ENCODE measurements at places on chromosomes 2 and 18. TPM values are rescaled to one million over a fixed set of nuclear protein-coding genes. Genes with fewer than 3 reads are reported as not detected.

The SNTG2 gene
- polyA plus RNA-seq = not detected

The REG1B gene
- polyA plus RNA-seq = not detected

The CCDC150 gene
- 1.7 TPM for polyA plus RNA-seq

The CYRIA gene
- 0.62 TPM for polyA plus RNA-seq

The ZNF804A gene
- polyA plus RNA-seq = not detected

The KCNG2 gene
- polyA plus RNA-seq = not detected

The ATP6V1B1 gene
- polyA plus RNA-seq = 0.03 TPM

The COL4A4 gene
- 0.01 TPM for polyA plus RNA-seq

The CCDC121 gene
- polyA plus RNA-seq = 1.0 TPM

Data from mammary epithelial cell (primary cell).